ENCODE measurements at places on chromosomes 6 and 20.

DNA sequence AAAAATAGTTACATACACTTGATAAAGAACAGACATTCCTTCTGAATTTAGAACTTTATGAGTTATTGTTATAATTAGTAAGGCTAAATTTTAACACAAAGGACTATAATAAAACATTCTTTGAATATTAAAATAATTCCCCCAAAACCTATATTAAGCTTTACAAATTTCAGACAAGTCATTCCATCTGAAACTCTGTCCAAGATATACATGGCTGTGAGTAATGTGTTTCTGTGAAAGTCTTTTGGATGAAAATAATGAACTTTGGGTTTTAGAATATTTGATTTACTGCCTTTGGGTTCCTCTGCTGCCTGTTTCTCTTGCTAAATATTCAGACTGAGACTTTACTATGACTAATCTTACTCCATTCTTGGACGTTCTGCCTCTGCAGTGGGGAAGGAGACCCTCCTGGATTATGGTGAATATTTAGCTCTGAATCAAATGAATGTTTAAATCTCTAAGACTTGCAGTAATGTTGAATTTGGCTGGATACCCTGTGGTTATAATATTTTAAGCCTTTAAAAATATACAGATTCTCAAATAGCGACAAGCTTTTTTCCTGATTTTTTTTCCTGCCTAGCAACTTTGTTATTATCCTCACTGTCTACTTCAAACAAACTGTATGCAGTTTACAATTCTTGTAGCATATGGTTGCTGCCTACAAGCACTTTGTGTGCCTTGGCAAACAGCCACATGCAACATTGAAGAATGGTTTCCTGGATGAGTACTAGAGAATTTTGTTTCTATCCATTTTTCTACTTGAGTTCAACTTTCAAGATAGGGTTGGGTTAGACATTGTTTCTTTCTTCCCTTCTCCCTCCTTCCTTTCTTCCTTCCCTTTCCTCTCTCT, 51.4 kb downstream of the TXLNB start:
- DNase-seq, result no peak

DNA sequence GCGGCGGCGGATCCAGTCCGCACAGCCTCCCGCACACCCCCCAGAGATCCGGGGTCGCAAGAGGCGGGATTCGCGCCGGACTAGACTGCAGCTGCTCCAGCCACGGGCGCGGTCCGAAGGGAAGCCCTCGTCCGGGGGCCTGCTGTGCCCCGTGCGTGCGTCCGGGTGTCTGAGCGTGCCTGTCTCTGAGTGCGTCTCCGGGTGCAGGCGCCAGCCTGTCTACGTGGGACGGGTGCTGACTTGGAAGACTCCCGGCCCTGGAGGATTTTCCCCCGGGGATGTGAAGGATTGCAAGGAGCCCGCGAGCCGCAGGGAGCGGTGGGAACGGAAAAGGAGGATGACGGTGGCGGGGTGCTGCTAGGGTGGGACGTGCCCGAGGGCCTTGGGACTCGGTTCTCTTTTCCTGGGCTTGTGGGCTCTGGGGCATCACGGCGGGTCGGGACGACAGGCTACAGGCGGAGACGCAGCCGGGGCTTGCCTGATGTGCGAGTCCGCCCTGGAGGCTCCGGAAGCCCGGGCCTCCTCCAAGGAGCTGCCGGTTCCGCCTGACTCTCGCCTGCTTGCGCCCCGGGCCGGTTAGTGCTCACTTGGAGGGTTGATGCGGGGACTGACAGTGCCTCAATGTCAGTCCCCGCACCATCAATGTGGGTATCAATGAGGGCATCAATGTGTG, 5.7 kb downstream of the MAFB start:
- no peak for DNase-seq

DNA sequence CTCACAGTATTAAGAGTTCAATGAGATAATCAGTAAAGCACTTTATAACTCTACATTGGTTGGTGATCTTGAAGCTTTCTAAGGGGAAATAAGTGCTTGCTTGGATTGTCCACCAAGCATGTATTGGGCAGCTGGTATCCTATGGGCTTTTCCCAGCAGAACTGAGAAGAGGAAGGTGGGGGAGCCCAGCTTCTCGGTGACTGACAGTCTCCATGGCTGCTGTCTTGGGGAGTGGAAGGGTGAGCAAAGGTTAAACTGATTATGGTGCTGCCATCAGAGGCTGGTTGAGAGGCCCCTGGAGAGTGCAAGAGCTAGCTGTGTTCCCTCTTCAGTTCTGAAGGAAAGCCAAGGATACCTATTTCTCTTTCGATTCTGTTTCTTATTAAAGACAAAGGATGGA, 35.5 kb upstream of the ADTRP start:
- no peak for DNase-seq

- no peak for DNase-seq
Measured at GRCh38 chr6:5898102-5898501, 108.6 kb downstream of the NRN1 start.

- no peak for DNase-seq
Measured at GRCh38 chr6:102812242-102812641, 1418.7 kb downstream of the GRIK2 start.

Measured in activated naive CD4-positive, alpha-beta T cell (primary cell).